Articular chondrocyte of knee joint (primary cell): ENCODE measurements at places on chromosomes 13 and 19. TPM values are rescaled to one million over a fixed set of nuclear protein-coding genes. Genes with fewer than 3 reads are reported as not detected.

Gene MAP4K1
- total RNA-seq: 0.86 TPM in 1 of 2 replicates, not detected in the other

Gene DGKH
- total RNA-seq: 11.9 and 12.8 TPM in 2 replicates

Gene ONECUT3
- total RNA-seq: not detected in 2 replicates

Gene CEACAM3
- total RNA-seq: not detected in 2 replicates

Gene SMIM44
- total RNA-seq: not detected in 2 replicates
